Fibroblast of lung (primary cell): ENCODE measurements at places on chromosomes 2 and 18. TPM values are rescaled to one million over a fixed set of nuclear protein-coding genes. Genes with fewer than 3 reads are reported as not detected.

The IL1A gene
- total RNA-seq: 0.17 and 0.26 TPM in 2 replicates

The LRRTM1 gene
- not detected in 2 replicates for total RNA-seq

The THSD7B gene
- total RNA-seq: under 0.01 TPM in 2 replicates

The RNF125 gene
- 0.26 and 0.33 TPM in 2 replicates for total RNA-seq

The TLX2 gene
- total RNA-seq: under 0.01 TPM in 1 of 2 replicates, not detected in the other

The C2orf42 gene
- total RNA-seq: 24.9 and 32.7 TPM in 2 replicates

The CFAP65 gene
- not detected in 2 replicates for total RNA-seq

The DHRS9 gene
- total RNA-seq: not detected in 2 replicates

The FOXI3 gene
- not detected in 2 replicates for total RNA-seq

The TET3 gene
- 2.6 and 3.1 TPM in 2 replicates for total RNA-seq

The IMMT gene
- 37.5 and 47.1 TPM in 2 replicates for total RNA-seq

The ANO7 gene
- 0.26 and 0.50 TPM in 2 replicates for total RNA-seq

The NEU2 gene
- not detected in 2 replicates for total RNA-seq

The RSAD2 gene
- 0.77 and 1.7 TPM in 2 replicates for total RNA-seq

The CRYGD gene
- not detected in 2 replicates for total RNA-seq

The GPR39 gene
- total RNA-seq: 0.26 and 1.3 TPM in 2 replicates

The DSEL gene
- 51.1 and 157 TPM in 2 replicates for total RNA-seq

The SCYGR8 gene
- not detected in 2 replicates for total RNA-seq

The SDC1 gene
- total RNA-seq: 17.5 and 56.8 TPM in 2 replicates

The SCN2A gene
- 2.1 and 7.1 TPM in 2 replicates for total RNA-seq

The TRPM8 gene
- under 0.01 and 0.99 TPM in 2 replicates for total RNA-seq

The OR6B2 gene
- not detected in 2 replicates for total RNA-seq

The HK2 gene
- total RNA-seq: 13.1 and 19.3 TPM in 2 replicates

The DOCK10 gene
- 11.8 and 26.3 TPM in 2 replicates for total RNA-seq
